ENCODE measurements at places on chromosomes 2 and 18.

GRCh38 chr2:96404446-96405373 lies 69.1 kb downstream of the NCAPH start:
- DNase-seq = peak; percentile 77

- DNase-seq = no peak
Observed at GRCh38 chr2:112821142-112821541, 15.4 kb downstream of the IL1B start.

- peak; percentile 11 for DNase-seq
Observed at GRCh38 chr18:74819433-74820059, 221.9 kb downstream of the ZNF407 start.

DNA sequence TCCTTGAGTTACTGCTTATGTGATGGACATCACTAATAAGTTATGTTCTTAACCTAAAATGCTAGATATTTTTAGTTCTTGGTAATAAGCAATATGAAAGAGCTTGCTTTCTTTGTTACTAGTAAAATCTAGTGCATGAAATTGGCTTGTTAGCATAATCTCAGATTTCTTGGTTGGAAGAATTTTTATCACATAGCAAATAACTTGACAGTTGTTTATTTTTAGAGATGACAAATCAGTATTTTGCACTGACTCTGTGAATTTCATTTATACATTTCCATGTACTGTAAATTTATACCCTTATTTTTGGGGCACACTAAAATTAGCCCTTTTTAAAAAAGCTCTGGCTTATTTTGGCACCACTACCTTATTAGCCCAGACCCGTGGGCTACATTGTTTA lies 45.6 kb downstream of the LCLAT1 start:
- no peak for DNase-seq

GRCh38 chr18:10002280-10002679 lies 88.5 kb downstream of the VAPA start:
- no peak for DNase-seq

DNA sequence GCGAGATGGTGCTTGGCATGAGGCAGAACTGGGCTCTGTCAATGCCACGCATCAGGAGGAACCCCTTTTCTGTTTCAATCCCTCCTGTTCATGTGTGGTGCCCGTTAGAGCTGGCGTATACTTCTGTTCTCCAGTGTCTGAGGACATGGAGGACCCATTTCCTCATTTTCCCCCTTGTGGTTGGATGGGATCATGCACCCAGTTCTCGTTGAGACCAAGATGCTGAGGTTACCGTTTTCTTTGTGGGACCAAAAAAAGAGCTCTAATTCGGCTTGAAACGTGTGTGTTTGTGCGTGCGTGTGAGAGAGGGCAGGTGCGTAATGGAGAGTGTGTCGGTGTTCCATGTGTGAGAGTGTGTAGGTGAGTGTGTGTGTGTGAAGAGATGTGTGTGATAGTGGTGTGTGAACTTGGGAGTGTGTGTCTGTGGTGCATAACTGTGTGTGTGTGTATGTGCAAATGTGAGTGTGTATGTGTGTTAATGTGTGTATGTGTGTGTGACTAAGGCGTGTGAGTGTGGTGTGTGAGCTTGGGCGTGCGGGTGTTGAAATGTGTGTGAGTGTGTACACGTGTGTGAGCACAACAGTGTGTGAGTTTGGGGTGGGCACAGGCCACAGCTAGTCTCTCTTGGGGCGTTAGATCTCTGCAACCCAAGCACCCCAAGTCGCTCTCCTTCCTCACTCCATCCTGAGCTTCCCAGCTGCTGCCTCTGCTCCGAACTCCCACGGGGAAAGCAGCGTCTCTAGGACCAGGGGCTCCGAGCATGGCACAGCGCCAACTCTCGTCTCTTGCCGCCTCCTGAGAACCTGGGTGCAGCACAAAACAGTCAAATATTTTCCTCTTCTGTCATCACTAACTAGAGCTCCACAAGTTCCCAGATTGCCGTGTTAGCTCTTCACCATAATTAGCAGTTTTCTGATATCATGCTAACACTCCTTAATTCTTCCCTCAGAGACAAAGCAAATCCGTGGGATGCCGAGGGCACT lies 75.8 kb downstream of the LONRF2 start:
- DNase-seq = peak; percentile 76

GRCh38 chr2:148982282-148982681 lies 56.2 kb upstream of the LYPD6B start:
- no peak for DNase-seq

GRCh38 chr2:200415455-200415854 lies 94.4 kb downstream of the KCTD18 start:
- DNase-seq = no peak

DNA sequence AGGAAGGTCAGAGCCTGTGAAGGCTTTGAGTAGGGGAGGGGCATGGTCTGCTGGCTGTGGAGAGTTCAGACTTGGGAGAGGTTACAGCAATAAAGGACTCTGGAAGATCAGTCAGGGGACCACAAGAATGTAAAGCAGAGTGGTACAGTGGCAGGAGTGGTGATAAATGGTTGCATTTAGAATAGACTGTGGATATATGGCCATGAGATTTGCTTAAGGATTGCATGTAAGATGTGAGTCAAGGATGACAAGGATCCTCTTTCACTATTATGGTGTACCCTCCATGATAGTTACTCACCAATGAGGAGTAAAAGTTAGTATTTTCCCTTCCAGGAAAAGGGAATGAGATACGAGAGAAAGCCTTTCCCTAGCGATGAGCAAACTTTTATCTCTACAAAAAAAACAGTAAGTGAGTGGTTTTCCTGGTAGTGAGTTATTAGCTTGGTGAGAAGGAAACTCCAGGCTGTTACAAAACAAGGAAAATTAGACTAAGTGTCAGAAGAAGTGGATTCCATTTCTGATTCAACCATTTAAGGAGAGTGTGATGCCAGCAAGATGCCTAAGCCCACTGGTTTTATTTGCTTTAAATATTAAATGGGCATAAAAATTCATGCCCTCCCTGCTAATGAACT lies 818.0 kb upstream of the ACVR2A start:
- no peak for DNase-seq

DNA sequence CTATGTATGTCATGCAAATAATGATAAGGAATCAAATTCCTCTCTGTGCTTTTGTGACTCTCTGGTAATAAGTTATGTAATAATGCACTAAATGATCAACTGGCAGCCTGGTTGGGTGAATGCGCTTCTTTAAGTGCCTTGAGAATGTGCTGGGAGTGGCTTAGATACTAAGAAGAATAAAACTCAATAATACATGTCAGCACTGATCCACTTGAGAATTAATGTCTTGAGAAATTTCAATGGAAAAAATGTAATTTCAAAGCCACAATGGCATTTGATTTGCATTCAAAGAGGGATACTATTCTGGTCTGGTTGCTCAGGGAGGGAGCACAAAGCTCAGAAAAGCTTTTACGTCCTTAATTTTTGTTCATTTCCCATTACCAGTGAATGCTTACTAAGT lies 137.7 kb upstream of the MMADHC start:
- DNase-seq = no peak

DNA sequence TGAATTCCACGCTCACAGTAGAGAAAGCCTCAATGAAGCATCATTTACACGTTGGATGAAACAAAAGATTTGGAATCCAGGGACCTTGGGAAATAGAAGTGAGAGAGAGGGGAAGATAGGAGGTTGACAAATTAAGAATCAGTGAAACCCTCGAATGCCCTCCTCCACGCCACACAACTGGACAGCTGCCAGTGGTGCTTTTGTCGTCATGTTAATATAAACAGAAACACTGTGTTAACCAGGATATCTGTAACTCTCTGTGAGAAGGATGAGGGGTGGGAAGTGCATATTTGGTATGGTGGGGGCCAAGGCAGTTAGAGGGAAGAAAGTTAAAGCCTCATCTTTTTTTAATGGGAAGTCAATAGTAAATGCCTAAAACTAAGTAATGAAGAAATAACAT lies 108.7 kb downstream of the GFPT1 start:
- no peak for DNase-seq

DNA sequence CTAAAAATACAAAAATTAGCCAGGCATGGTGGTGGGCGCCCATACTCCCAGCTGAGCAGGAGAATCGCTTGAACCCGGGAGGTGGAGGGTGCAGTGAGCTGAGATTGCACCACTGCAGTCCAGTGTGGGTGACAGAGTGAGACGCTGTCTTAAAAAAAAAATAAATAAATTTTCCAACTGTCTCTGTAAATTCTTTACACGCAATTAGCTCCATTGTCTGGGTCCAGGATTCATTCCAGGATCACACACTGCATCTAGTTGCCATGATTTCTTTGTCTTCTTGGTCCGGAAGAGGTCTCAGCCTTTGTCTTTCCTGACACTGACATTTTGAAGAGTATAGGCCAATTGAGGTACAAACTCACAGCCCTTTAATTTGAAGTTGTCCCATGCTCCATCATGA lies 167.6 kb upstream of the NYAP2 start:
- no peak for DNase-seq

DNA sequence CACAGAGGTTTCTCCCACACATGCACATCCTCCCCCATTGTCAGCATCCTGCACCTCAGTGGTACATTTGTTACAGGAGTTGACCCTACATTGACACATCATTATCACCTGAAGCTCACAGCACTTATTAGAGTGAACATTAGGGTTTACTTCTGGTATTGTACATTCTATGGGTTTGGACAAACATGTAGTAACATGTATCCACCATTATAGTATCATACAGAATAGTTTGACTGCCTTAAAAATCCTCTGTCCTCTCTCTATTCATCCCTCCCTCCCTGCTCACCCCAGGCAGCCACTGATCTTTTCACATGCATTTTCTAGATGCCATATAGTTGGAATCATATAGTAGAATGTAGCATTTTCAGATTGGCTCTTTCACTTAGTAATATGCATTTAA lies 53.5 kb downstream of the NXPH2 start:
- no peak for DNase-seq

- no peak for DNase-seq
Observed at GRCh38 chr2:174595891-174596397, 1.7 kb downstream of the WIPF1 start.

- no peak for DNase-seq
Observed at GRCh38 chr18:66439670-66440069, 164.2 kb downstream of the CDH19 start.

- no peak for DNase-seq
Observed at GRCh38 chr2:140529706-140530105, 1601.1 kb downstream of the LRP1B start.

- DNase-seq = no peak
Observed at GRCh38 chr2:14827226-14828023, 194.9 kb downstream of the LRATD1 start.
